Brain (organoid and tissue), 16 donors: ENCODE measurements at places on chromosomes 3 and 15.

GRCh38 chr3:182730675-182731042 lies 62.6 kb upstream of the ATP11B start:
- no peak for DNase-seq

DNA sequence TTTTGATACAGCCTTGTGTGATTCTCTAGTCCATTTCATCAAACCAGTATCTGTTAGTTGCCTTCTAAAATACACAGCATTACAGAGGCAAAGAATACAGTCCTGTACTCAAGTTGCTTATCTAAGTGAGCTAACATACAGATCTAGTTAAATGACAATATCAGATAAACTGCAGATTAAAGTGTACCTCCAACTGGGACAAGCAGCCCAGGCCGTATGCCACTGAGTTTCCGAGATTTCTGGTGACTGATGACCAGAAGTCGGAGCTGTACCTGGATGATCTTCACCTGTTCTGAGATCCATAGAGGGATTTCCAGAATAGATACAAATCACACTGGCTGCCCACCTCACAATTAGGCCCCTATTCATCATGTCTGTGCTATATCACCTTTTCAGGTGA lies 6.3 kb upstream of the TRIM59 start:
- no peak for DNase-seq

DNA sequence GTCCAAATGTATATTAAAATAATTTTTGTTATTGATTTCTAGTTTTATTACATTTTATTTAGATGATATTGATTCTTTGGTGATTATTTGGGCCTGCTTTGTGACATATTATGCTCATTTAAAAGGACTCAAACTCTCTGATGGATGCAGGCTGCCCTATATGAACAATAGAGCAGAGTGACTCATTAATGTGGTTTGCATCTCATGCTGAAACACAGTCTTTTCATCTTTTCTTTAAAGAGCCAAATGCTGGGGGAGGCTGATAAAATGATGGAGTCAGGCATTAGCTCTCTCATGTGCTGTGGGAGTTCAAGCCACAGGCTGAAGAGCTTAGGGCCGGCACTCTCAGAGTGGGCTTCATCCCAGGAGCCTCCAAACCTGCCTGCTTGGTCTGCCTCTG lies 7.2 kb downstream of the PLA1A start:
- no peak for DNase-seq

GRCh38 chr3:86790884-86791549 lies 199.9 kb downstream of the VGLL3 start:
- peak; percentile 26 for DNase-seq
